ENCODE measurements at places on chromosomes 3 and 15.

GRCh38 chr3:186254676-186255650 is 107.1 kb downstream of the DGKG start:
- no peak for DNase-seq

DNA sequence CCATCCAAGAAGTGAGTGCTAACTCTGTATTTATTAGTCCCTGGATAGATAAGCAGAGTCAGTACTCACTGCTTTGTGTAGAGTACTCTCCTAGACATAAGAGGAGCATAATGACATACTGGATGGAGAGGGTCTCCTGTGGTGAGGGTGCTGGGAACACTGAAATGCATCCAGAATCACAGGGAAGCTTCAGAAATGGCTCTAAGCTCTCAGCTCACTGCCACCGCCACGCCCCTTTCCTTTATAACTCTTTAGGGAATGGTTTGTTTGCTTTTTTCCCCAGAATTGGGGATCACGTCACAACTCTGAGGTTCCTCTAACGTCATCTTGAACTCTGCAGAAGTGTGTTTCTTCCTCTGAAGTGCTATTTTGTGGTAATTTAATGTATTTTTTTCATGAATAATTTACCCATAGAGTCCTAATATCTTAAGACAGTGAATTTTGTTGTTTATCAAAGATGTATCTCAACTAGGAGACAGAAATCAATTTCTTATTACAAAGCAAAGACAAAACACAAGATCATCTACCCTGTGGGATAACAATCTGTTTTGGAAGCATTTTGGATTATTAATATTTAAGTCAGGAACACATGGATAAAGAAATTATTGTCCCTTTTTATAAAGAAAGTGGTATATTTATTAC is 154.6 kb downstream of the PTPRG start:
- no peak for DNase-seq

DNA sequence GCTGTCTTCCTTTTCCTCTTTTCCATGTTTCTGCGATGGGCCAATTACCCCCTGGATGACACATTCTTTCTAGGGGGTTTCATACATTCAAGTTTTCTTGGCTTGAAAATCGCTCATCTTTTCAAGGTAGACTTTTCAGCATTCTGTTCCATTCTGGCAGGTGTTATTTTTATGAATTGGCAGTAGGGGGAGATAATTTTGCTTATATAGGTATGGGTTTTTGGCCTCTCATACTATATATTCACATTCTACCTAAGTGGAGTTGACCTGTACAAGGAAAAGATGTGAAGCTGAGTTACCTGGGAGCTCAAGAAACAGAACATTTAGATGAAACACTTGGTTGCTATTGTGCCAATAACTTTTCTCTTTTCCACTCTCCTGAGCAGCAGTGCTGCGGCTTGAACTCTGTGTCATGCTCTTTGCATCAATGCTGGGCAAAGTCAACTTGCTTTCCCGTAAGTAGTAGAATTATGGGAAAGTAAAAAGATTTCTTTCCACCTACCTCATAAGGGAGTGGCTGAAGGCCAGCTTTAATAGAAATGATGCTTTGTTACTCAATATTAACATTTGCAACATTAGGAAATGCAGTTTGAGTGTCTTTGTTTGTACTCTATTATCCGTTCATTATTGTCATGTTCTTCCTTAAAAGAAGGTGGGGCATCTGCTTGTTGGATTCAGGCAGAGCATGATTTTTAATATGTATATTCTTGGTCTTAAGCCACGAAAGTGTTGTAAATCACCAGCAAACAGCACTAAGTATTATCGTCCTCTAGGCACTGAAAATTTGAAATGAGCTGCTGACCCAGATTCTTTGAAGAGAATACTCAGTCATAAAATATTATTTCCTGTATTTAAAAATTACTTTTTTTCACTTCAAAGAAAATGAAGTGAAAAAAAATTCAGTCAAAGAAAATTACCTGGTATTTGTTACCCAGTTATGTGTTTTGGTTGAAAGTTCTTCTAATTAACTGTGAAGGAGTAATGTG is 27.7 kb upstream of the MFSD1 start:
- no peak for DNase-seq

DNA sequence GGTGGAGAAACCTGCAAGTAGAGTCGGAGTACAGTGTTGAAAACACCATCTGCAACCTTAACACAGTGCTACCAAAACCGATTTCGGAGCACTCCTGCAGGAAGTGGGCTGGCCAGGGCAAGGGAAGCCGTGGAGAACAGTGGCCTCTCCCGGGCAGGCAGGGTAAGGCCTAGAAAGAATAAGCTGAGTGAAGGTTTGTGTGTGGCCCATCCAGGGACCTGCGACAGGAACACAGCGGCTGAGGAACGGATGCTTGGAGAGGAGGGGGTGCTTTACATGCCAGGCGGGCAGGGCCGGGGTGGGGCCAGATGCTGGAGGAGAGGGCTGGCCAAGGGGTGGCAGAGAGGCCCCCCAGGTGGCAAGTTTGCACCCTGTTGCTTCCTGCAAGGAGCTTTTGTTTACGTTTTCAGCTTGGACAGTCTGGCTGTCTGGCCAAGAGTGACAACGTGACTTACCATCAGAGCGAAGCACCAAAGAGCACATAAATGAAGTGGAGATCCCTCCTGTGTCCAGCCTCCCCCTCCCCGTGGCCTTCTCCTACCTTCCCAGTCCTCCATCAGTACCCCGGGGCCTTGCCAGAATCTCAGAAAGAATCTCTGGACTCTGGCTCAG is 156.5 kb downstream of the PGPEP1L start:
- DNase-seq: peak; percentile 41
